Activated T-cell treated with anti-CD3 and anti-CD28 coated beads, Interleukin-2, amount 50 U/mL, for 1 hour (primary cell): ENCODE measurements at places on chromosomes 4 and X.

DNA sequence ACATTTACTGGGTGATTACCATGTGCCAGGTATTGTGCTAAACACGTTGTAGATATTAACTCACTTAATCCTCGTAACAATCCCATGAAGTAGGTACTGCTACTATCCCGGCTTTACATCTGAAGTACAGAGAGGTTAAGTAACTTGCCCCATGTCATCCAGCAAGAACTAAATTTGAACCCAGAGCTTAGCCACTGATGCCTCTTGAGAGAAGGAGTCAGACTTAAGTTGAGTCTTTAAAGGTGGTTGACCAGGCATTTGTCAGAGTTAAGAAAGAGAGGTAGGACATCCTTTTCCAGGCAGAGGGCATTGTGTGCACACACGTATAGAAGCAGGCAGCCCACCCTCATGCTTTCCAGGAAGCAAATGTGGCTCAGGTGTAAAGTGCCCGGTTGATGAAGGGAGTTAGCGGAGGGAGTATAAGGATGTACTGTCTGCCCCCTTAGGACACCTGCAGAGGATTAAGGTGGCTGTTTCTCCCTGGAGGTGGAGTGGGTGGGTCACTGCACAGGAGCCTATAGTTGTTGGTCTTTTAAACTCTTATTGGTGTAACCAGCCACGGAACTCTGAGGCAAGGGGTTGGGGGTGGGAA, 335 bp upstream of the CD38 start:
- no peak for DNase-seq

DNA sequence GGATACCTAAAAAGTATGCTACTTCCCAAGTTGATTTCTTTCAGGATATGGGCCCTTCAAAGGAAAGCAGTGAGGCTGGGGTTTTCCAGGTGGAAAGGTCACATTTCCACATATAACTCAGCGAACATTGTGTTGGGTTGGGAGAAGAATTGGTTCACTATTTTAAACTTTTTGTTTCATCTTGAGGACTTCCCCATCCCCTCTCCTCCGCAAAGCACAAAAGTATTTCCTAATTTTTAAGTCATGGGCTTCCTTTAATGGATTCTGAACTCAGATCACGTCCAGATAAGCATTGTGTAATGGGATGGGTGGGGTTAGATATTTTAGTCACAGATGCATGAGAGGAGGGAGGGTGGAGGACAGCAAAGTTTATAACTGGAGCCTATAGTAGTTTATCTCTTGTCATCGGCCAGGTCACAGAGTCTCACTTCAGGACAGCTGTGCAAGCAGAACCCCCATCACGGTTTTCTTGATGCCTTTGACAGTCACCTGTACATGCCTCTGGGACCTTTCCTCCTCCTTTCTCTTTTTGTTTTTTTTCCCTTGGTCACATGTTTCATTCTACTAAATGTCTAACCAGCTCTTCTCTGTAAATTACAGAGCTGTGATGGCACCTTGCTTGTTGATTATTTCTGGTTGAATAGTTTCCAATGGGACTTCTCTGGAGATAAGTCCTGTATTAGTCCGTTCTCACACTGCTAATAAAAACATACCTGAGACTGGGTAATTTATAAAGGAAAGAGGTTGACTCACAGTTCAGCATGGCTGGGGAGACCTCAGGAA, 115.4 kb downstream of the PTTG2 start:
- DNase-seq = no peak

- peak; percentile 43 for DNase-seq
These were observed 5.3 kb downstream of the GAGE10 start for GRCh38 chrX:49308604-49309269.

DNA sequence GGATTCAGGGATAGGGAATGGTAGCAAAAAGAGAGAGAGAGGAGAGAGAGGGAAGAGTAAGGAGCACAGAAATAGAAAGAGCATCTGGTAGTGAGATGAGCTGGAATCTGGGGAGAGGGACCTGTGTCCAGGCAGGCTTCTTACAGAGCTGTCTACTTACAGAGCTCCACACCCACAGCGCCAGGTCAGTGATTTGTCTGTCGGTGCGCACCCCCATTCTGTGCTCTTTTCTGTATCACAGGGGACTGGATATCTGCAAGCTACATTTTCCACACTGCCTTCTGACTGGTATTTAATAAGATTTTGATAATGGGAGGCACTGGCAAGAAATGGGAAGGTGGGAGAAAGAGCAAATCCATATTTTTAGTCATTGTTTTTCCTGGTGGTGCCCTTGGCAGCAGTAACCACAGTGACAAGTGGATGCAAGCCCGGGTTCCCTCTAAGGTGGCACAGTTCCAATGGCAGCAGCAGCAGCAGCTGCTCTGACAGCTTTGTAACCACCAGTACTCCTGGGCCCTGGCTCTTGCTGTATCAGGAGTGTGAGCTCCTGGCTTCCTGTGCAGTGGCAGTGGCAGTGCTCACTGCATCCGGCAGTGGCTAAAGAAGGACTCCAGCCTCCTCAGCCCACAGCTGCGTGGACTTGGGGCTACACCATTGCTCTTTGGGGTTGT, 300.5 kb downstream of the TRIML1 start:
- no peak for DNase-seq

DNA sequence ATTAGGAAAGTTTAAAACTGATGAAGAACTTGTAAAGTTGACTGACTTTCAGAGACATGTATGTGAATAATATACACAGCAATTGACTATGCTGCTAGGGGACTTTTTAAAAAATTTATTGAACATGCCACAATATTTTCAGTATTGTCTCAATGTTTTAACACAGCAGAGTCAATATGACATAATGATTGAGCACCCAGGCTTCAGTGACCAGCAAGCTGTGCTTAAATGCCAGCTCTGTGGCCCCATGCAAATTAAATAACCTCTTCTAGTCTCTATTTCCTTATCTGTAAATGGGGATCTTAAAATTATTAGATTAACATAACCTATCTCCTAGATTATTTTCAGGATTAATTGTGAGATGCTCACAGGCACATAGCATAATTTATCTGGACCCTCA, 56.8 kb upstream of the TXK start:
- DNase-seq = no peak

DNA sequence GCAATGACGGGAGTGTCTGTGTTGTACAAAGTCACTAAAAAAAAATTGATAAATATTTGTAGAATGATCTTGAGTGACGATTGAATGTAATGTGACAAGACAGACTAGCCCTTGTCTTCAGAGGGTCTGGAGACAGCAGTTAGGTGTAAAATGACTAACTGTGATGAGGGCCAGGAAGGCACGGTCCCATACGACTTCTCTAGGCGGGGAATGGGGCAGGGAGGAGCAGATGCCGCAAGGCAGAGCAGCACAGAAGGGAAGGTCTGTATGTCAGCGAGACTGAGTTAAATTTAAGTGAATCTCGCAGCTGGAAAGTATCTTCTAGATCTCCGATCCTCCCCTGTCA, 405 bp downstream of the CENPE start:
- no peak for DNase-seq

- no peak for DNase-seq
These were observed 267.4 kb downstream of the IL1RAPL1 start for GRCh38 chrX:28854637-28855036.

- no peak for DNase-seq
These were observed 46.8 kb upstream of the NDST3 start for GRCh38 chr4:117987464-117987863.

- no peak for DNase-seq
These were observed 226.9 kb downstream of the ARHGAP24 start for GRCh38 chr4:85701861-85702321.
